H1 (cell line): ENCODE measurements at places on chromosomes 16 and 17.
A peak's percentile ranks its signal among the peaks of the same experiment; 100 is the strongest.

DNA sequence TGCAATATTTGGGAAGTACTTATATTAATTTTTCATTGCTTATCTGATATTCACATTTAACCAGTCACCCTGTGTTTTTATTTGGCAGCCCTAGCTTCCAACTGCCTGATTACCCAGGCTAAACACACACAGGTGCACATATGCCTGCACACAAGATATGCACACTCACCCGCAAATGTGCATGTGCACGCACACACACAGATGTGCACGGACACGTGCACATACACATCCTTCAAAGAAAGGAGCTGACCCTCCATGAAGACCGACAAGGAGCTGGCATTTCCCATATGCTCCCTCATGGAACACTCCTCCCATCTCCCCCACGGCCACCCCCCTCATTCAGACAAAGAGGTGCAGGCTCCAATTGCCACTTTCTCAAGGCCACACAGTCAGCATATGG lies 242.2 kb downstream of the ENGASE start:
- no peak for DNase-seq

- no peak for DNase-seq
Measured at GRCh38 chr16:30539000-30539964, 4.6 kb upstream of the ZNF747 start.

DNA sequence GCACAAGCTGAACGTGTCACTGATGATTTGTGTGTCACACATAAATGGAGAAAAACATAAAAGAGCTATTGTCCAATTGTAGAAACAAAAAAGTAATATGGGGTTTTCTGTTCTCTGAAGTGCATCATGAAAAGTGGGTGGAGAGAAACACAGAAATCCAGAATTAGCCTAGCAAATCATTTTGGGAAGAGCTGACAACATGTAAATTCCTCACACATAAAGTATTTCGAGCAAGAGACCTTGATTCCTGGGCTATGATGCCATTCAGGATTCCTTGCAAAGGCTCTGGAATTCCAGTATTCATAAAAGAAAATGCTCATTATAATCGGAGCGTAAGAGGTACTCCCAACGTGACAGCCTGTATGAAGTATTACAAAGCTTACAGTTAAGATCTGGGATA lies 1.1 kb downstream of the DCUN1D3 start:
- DNase-seq, result no peak

GRCh38 chr16:24139282-24139681 lies 116.9 kb upstream of the CACNG3 start:
- peak; percentile 41 for DNase-seq

GRCh38 chr16:70696952-70697593 lies 11.2 kb upstream of the MTSS2 start:
- DNase-seq, result no peak

GRCh38 chr16:23491490-23492391 lies 18.6 kb downstream of the GGA2 start:
- DNase-seq, result no peak

DNA sequence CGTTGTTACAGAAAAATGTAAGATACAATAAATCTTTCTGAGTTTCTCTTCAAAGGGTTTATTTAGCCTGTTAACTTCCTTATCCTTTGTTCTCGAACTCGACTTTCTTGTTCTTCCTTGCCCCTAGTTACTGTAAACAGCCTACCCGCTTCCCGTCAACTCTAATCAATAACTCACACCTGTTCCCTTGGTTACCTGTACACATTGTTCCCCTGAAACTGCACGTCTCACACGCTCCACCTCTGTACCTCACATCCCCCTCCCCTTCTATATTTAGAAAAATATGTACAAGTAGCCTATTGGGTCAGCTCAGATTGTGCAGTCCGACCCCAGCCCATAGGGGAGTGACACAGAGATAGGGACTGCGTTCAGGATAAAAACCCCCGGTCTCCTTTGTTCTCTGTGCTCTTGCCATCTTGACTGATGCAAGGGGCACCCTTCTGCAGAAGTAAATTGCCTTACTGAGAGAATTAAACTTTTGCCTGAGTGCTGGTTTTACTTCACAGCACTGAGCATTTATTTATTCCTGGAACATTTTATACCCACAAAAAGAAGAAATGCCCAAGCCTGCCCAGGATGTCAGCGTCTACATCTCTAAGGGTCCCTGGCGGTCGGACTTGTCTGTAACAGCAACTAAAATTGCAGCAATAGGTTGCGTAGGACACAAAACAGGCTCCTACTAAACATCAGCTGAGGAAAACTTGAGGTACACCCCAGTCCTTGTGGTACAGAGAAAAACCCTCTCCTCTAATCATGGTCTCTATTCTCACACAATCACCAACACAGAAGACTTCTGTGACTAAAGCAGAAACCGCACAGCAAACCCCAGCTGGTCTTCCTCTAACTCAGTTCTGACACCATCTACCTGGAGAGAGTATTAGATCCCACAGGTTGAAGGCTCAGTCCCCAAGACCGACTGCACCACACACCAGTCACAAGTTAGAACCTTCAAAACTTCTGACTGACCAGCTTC lies 11.3 kb downstream of the WDR45B start:
- no peak for DNase-seq

GRCh38 chr16:12311309-12311708 lies 334.8 kb downstream of the SNX29 start:
- peak; percentile 23 for DNase-seq

- DNase-seq, result no peak
Measured at GRCh38 chr16:68265078-68265920, 973 bp downstream of the SLC7A6 start.

GRCh38 chr16:54462771-54463170 lies 176.2 kb upstream of the IRX3 start:
- DNase-seq, result no peak

DNA sequence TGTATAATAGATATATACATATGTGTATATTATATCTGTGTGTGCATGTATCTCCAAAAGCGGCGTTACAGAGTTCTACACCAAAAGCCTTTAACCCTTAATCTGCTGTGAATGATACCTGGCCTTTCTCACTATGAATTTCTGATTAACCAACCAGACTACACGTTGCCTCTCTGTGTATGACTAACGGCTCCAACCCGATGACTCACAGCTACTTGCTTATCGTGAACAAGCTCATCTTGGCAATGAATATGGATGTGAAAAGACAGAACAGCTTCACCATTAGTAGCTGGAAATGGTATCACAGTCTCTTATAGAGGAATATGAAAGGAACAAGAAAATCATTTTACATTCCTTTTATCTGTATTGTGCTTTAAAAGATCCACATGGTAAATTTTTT lies 23.8 kb upstream of the ARHGAP44 start:
- no peak for DNase-seq

- DNase-seq, result no peak
Measured at GRCh38 chr17:49183341-49183740, 27.0 kb downstream of the GNGT2 start.

DNA sequence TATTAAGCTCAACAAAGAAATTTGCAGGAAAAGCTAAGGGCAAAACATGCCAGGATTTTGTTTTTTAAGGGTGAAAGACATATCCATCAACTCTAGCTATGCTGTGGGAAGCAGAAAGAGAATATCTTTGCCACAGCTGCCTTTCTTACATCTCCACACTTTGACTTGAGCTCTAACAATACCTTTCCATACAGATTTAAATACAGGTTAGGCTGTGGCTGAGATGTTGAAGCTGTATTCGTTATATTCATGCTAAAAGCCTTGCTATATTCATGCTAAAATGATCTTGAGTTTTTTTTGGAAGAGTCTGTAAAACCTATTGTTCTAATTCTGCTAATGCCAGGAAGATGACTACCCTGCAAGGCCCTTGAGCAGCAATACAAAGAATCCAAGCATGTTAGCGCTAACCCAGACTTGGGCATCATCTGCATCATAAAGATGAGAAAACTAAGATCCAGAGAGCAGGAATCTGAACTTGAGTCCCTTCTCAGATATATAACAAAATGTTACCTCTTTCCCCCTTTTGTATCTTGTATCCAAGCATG lies 204.8 kb upstream of the C17orf78 start:
- DNase-seq, result peak; percentile 17

DNA sequence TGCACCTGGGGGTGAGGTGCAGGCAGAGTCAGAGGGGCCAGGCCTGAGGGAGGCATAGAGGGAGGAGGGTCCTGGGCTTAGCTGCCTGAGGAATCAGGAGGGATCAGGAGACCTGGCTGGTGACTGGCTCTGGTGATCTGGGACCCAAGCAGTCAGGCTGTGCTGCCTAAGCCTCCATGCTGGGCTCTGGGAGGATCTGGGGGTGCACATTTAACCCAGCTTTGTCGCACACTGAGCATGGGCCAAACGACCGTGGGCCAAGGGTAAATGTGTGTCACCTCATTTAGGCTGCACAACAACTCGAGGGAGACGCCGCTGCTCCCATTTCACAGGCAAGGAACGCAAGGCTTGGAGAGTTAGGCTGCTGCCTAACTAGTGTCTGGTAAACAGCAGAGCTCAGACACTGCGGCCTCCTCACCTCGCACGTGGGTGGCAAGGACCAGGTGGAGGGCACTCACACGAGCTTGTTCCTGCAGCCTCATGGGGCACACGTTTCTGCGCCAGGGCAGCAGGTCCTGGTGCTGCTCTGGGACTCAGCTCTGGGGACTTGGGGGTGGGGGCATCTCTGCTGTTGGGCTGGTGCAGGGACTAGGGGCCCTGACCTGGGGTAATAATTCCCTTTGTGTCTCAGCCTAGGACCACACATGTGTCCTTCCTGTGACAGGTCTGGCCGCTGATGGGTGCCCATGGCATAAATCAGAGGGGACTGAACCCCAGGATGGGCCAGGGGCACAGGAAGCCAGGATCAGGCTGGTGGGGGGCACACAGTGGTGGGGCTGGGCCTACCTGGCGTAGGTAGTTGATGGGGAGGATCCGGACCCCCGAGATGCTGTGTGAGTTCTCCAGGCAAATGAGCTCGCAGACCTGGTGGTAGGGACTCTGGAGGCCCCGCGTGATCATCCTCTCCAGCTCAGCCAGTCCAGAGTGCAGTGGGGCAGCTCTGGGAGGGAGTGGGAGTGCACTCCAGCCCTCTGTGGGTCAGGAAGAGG lies 18.7 kb downstream of the TMEM235 start:
- DNase-seq, result no peak

DNA sequence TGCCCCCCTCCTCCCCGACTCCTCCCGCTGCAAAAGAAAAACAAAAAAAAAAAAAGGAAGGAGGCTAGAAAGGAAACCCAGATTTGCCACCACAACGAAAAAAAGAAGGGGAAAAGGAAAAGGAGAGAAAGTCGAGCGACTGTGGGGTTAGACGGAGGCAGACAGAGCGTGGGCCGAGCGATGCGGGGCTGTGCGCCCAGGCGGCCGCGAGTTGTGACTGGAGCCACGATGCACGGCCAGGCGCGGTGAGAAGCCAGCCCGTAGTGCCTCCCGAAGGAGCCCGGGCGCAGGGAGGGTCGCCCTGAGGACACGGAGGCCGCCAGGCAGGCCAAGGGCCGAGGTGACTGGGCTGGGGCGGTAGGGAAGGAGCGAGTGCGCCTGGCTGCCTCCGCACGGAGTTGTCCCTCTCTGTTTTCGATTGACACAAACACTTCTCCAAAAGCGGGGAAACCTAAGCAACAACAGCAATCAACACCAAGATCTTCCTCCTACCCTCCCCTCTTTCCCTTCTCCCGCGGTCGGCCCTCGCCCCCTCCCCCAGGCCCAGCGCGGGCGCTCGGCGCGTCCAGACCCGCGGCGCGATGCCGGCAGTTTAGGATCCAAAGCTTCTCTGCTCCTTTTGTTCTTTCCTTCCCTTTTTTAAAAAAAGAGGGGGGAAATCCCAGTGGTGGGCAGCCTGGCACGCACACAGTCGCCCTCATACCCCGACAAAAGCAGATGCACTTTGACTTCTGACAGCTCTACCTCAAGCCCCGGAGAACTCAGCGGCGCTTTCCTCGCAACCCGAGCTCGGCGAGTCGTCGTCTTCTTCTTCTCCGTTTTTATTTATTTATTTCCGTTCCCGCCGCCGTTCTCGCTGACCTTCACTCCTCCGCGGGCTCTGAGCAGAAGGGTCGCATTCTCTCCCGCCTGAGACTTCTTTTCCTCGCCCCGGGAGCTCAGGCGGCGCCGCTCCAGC lies at the start of gene LHX1:
TSS of gene LHX1 (plus strand) at position 475 of the 958 bp plus-strand sequence. CDS start 723 bp downstream, outside the sequence.
- DNase-seq, result peak; percentile 76

GRCh38 chr17:42514279-42514678 lies 21.8 kb upstream of the NAGLU start:
- DNase-seq, result no peak

- DNase-seq, result no peak
Measured at GRCh38 chr17:62652251-62653001, 25.0 kb downstream of the MRC2 start.

DNA sequence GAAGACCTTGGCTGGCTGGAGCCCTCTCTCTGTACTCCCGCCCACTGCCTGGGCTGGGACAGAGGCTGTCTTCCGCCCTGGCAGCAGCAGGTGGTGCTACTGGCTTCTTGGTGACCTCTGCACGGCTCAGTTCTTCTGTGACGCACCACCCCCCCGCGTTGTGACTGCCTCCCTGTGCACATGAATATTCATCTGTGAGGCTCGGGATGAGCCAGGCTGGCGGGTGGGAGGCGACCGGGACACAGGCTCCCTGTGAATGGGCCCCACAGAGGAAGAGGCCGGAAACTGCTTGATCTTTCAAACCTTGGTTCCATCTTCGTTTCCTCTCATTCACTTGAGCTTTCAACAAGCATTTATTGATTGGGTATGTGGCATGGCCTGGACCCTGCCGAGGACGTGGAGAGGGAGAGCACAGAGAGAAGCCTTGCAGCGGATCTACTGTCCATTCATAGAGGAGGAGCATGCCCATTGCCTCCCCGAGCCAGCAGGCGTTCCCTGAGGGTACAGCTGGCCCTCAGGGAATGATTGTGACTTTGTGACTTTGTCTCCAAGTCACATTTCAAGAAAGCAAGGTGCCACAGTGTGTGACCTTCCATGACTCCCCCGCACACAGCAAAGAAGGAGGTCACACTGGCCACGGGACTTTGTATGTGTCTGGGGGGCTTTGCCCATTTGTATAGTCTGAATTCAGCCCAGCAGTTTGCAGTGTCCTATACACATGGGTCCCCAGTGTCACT lies 45.0 kb downstream of the B9D1 start:
- DNase-seq, result peak; percentile 80
